ENCODE measurements at places on chromosomes 11 and 22.

- peak; percentile 39 for DNase-seq
Observed at GRCh38 chr11:119421941-119422808, 797 bp downstream of the THY1 start.

DNA sequence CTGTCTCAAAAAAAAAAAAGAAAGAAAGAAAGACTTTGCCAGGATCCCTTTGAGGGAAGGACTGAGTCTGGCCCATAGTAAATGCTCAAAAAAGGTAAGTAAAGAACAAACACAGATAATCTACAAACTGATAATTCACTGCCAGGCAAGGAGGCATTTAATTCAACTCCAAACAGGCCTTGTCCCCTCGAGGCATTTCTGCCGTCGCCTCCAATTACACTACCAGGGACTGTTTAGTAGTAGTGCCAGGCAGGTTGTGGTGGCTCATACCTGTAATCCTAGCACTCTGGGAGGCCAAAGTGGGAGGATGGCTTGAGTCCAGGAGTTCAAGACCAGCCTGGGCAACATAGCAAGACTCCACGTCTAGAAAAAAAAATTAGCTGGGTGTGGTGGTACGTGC, 43.7 kb downstream of the PC start:
- DNase-seq, result no peak

- DNase-seq, result no peak
Observed at GRCh38 chr11:94922321-94923003, 50.9 kb downstream of the CWC15 start.

- no peak for DNase-seq
Observed at GRCh38 chr11:84103096-84103495, 816.9 kb upstream of the CCDC90B start.

DNA sequence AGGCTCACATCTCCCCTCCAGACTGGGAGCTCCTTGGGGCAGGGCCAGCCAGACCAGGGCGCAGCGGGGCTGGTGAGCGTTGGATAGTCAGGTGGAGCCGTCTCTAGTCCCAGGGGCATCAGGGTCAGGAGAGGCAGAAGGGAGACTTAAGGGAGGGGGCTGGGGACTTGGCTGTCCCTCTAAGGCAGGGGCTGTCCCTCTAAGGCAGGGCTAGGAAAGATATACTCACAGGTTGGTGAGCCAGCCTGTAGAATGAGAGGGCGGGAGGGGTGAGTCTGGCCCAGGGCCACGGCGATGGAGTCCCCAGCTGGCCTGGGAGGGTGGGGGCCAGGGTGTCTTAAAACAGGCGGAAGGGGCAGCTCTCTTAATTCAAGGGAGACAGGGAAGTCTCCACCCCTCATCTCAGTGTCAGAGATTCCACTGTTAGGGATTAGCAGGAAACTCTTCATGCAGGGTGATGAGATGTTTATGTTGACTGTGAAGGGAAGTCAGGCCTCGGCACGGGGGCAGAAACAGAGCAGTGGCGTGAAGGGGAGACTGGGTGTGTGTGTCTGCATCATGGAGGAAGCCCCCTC, 11.3 kb downstream of the P2RY2 start:
- DNase-seq, result no peak

GRCh38 chr11:47551086-47551485, 1.8 kb downstream of the CELF1 start:
- DNase-seq, result peak; percentile 27

DNA sequence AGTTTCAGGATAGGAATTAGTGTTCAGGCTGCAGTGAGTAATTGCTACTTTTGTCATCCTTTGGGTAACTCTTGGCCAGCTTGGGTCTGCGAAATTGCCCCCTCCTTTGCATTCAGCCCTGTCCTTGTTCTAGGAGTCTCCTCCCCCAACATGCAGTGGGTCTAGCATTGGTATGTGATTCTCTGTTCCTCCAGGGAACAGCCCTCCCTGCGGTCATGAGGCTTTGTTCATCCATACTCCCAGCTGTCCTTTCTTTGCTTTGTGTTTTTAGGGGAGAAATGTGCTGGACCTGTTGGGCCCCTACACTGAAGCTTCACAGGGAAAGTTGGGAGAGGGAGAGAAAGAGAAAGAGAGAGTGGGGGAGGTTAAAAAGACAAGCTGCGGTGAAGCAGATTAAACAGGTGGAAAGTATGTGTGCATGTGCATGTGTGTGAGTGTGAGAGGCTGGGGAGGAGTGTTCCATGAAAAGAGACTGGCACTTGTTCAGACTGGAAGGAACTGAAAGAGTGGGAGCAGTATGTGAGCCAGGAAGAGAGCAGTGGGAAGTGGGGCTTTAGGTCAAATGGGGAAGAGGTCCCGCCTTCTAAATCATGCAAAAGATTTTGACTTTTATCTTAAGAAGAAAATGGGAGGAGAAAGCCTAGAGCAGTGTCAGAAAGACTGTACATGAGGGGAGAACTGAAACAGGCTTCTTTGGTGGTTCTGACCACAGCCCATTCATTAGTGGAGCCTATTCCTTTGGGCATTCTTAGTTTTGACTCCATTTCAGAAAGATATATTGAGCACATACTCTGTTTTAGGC, 17.9 kb upstream of the SESN3 start:
- peak; percentile 39 for DNase-seq

- no peak for DNase-seq
Observed at GRCh38 chr11:124987096-124987495, 33.1 kb downstream of the CCDC15 start.

GRCh38 chr11:83475760-83476159, 189.6 kb upstream of the CCDC90B start:
- no peak for DNase-seq

Data from iPS-NIHi11 (cell line).